GM23248 (cell line): ENCODE measurements at places on chromosomes 12 and 14. TPM values are rescaled to one million over a fixed set of nuclear protein-coding genes. Genes with fewer than 3 reads are reported as not detected.
A peak's percentile ranks its signal among the peaks of the same experiment; 100 is the strongest.

The ZC3H10 gene
- total RNA-seq: 1.9 and 2.7 TPM in 2 replicates

The CCND2 gene
- total RNA-seq: 4.2 and 4.9 TPM in 2 replicates

The CAPRIN2 gene
- total RNA-seq: 24.7 and 33.0 TPM in 2 replicates

- no peak for DNase-seq
These were observed 16.6 kb downstream of the LRTM2 start for GRCh38 chr12:1836854-1837421.

DNA sequence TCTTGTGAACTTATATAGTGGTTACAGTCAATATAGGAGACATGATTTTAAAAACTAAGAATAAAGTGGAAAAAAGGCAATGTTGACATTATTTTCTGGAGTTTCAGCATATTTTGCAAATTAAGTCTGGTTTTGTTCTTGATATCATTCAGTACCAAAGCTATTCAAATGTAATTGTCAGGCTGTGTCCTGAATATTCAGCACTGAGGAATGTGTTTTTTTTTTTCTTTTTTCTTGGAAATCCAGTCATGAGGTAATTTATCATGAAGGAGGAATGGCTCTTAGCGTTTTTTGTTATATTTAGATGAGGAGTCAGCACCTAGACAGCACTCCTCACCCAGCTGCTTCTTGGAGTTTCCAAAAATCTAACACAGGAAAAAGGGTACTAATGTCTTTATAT, 225.5 kb downstream of the CCDC91 start:
- peak; percentile 89 for DNase-seq

DNA sequence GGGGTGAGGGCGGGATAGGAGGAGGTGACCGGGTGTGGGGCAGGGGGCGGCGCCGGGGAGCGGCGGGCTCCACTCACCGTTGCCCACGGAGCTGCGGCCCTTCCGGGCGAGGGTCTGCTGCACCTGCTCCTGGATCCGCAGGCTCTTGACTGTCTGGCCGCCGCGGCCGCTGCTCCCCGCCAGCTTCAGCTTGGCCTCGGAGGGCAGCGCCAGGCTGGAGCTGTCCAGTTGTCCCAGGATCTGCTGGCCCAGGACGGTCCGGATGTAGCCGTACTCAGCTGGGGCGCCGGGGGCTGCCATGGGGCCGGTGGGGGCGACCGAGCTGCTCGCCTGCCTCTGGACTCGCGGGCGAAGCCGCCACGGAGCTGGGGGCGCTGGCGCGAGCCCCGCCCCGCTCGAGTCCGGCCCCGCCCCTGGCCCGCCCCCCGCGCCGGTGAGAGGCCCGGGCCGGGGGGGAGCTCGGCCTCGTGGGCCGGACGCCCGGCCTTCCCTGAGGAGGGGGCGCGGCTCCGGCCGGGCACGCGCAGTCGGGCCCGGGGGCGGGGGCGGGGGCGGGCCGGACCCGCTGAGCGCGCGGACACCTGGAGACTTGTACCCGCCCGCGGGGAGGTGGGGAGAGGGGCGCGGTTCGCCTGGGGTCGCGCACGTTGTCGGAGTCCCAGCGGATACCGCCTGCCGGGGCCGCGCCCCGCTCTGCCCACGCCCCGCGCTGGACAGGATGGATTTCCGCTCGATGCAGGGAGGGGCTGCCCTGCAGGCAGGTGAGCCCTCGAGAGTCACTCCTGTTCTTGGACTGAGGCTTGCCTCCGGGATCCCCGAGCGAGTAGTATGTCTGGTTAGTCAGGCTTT, at the start of gene PKP2:
TSS of gene PKP2 (minus strand) at position 346 of the 849 bp plus-strand sequence. CDS start at position 300, 46 bp downstream.
- DNase-seq: peak; percentile 21

GRCh38 chr14:89248411-89249064, 168.5 kb downstream of the FOXN3 start:
- no peak for DNase-seq

DNA sequence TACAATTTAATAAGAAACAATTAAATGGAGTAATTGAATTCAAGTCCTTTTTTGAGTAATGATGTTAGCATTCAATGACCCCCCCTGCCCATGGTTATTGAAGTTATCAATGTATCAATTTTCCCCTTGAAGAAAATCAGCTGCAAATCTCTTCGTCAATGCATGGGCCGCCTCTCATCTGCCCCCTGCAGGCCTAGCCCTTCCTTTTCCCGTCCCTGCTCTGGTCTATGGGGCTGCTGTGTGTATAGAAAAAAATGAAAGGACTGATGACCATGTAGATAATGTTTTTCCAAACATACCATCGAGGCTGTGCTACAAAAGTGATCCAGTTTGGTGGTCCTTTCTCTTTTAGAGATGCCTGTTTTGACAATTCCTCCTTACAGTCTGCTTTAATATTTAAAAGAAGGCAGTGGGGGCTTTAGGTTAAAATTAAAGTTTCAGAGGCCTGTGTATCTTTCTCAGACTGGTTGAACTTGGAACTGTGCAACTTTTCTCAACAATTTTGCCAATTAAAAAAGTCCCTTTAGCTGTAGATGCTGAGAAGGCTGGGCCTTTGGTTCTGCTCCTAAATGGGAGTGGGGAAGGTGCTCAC, 98.4 kb downstream of the APAF1 start:
- DNase-seq: peak; percentile 26

DNA sequence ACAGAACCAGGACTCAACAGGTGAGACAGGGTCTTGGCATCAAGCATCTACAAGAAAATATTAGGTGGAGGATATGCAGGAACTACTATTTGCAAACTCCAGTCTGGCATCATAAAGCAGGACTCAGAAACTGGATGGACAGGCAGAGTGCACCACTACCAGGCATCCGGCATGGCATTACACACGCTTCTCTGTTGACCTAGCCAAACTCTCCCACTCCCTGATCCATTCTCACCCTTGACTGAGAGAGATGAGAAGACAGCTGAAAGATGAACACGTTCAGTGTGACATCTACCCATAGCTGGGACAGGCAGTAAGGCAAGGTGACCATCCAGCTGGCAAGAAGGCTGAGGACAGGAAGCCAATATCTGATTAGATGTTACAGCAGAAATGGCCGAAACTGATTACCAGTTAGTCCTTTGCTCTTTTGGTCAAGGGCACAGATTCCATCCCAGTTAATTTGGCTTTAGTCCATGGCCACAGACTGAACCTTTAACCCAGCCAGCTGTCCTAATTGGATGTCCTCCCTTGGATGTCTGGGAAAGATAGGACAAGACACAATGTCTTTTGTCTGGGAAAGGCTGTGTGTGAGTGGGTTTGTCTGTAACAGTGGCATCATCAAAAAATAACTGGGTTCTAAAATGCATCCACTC, 71.6 kb downstream of the BBS10 start:
- DNase-seq: no peak

- peak; percentile 45 for DNase-seq
These were observed 4.3 kb upstream of the KRT81 start for GRCh38 chr12:52295663-52296062.

DNA sequence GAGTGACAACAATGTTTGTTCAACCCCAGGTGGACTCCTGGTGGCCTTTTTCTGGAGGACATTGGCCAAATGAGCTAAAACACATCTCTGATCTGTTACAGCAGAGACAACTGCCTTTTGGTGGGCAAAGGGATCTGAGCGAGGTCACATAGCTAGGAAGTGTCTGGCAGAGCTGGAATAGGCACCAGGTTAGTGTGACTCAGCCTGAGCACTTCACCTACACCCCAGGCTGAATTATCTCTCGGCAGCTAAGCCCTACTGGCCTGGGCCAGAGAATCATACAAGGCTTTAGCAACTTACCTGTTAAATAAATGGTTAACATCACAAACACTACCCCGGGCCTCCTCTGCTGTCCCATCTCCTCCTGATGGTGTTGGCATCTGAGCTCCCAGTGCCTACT, 50.2 kb upstream of the HSPB8 start:
- DNase-seq: no peak

DNA sequence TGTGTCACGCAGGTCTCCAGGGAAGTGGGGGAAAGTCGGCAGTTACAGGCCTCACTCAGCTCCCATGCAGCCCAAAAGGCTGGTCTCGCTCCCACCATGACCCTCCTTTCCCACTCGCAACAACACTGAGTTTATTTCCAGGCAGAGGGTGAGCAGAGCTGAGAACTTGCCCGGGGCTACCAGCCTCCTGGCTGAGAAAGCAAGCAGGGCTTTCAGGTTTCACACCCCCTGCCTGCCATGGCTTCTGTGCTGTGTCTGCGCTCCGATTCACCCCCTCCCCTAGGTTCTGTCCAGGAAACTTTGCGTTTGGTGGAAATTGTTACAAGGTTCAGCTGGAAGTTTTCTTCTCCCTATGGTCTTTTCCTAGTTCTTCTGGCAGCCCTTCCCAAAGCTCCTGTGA, 17.1 kb downstream of the OR10G2 start:
- DNase-seq: no peak

GRCh38 chr12:83031196-83031595, 344.5 kb downstream of the TMTC2 start:
- no peak for DNase-seq

DNA sequence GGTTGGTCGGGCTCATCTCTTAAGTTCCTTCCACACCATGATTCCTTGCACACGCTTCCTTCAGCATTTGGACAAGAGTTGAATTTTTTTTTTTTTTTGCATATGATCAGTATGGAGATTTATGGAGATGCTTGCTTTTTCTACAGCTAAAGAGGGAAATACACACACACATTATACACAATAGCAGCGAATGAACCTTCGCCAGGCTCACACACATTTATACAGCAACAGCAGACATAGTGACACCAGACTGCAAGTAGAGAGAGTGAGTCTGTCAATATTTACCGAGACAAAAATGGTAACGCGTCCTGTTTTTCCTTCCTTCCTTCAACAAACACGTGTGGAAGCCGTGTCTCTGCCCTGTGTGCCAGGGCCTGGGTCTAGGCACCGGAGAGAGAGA, 897.9 kb downstream of the BCL11B start:
- DNase-seq: no peak

DNA sequence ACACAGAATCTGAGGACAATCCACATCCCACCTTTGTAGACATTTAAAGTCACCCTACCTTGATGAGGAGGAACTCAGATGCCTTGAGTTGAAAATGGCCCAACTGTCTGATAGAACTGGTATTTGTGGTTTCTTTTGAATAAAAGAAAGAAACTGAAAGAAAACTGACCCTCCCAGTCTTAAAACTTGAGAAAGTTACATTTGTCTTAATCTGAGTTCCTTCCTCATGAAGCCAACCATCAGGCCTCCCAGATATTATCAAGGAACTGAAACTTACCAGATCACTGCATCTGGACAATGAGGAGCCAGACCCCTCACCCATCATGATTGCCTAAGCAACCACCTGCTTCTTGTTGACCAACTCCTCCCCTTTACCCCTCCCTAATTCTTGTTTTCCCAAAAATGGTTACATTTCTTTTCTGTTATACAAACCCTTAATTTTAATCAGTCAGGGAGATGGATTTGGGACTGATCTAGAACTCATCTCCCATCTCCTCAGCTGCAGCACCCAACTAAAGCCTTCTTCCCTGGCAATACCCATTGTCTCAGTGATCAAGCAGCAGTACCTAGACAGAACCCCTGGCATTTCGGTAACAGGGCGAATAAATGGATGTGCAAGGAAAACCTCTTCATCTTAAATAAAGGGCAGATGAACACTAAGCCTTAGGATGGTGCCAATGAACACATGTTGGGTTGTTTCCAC, 72.0 kb upstream of the RESF1 start:
- DNase-seq: no peak

- DNase-seq: no peak
These were observed 17.7 kb upstream of the ASCL1 start for GRCh38 chr12:102939670-102940222.

DNA sequence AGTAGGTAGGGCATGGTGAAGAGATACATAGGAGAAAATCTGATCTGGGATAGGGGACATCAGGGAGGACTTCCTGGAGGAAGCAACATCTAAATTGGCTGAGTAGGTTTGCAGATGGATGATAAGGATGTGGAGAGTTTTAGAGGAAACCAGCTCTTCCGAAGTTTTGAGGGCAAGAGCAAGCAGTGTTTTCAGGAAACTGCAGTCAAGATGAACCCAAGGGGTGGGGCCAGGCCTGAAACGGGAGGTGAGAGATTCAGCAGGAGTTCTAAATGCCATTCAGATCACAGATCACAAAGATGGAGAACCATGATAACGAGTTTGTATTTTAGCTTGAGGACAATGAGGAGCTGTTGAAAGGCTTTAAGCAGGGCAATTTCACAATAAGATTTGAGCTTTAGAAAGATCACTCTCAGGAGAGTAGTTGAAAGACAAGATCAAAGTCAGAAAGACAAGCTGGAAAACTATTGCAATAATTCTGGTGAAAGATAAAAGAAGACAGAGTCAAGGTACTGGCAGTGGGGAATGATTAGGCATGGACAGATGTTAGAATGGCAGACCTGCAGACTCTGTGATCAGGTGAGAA, 70.1 kb upstream of the PLXNC1 start:
- DNase-seq: no peak

DNA sequence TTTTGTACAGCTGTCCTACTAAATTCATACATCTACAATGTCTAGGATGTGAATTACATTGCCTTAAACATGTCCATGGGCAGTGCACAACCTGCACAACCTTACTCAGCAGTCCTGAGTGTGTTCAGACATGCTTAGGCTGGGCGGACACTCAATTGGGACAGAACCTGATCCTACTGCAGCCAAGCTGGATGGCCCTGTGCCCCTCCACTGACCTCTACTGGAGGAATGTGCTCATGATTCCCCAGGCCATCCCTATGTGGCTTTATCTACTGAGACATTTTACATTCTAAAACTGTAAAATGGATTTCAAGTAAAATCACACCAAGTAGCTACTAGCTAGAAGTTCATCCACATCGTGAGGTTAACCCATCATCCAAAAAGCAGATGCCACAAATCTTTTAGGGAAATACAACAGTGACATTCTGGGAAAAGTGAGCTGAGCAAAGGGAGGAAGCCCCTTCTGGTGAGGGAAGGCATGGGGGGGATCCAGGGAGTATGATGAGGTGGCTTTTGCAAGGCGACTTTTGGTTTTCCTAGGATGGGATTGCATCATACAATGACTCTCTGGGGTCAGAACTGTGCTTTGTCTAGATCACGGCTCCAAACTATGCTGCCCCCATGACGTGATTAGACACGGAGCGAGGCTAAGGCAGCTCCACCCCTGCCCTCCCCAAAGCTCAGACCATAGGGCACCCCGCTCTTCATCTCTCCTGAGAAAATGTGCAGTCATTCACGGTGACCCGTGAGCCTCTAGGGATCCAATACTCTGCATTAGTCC, 911.7 kb upstream of the TMEM132C start:
- DNase-seq: peak; percentile 60
